ENCODE measurements at places on chromosomes 12 and 14.

GRCh38 chr14:28382444-28383190, 384.0 kb upstream of the FOXG1 start:
- no peak for DNase-seq

DNA sequence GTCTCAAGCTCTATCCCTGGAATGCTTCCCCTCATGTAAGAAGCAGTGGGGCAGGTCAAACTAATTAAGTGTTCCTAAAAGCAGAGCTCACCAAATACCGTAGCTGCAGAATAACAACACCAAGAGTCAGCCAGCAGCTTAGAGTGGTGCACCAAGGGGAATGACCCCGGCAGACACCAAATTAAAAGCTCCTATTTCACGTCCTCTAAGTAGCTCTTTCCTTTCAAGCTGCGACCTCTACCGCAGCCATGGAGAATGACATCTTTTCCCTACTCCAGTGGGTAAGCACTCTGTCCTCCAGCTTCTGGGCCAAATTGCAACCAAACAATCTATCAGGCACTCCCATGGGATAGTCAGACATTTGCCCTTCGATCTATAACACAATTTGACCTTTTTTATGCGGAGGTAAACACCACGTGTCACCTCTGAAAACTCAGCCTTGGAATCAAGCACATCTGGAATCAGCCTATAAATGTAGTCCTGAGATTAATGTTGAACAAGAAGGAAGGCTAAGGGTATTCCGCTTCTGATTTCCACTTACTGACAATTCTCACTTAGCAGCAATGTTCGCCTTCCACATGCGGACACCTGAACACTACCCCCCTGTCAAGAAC, 67.6 kb upstream of the CDKN3 start:
- DNase-seq, result peak; percentile 14

DNA sequence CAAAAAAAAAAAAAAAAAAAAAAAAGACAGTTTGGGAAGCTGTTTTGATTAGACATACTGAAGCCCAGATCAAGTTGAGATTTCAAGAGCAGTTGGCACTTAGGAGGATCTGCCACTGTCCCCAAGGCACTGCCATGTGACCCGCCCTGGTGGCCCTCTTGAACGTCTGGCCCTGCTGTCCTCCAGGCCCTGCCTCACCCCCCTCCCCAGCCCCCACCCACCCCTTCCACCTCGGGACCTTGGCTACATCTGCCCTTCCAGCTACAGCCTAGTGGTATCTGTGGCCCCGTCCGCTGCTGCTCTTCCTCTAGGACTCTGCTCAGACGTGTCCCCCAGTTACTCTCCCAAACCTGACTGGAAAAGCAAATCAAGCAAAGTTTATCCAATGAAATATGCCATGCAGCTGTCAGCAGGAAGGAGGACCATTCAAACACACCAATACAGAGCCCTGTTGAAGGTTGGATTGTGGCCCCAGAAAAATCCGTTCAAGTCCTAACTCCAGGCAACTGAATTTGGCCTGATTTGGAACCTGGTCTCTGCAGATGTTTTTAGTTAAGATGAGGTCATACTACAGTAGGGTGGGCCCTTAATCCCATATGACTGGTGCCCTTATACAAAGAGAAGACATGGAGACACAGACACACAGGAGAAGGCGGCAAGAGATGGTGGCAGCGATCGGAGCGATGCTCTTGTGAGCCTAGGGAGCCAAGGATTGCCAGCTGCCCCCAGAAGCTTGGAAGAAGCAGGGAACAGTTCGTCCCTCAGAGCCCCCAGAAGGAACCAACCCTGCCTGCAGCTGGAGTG, 17.7 kb downstream of the SLC25A29 start:
- DNase-seq, result no peak

- no peak for DNase-seq
Measured at GRCh38 chr12:65156366-65156841, 13.0 kb upstream of the LEMD3 start.

DNA sequence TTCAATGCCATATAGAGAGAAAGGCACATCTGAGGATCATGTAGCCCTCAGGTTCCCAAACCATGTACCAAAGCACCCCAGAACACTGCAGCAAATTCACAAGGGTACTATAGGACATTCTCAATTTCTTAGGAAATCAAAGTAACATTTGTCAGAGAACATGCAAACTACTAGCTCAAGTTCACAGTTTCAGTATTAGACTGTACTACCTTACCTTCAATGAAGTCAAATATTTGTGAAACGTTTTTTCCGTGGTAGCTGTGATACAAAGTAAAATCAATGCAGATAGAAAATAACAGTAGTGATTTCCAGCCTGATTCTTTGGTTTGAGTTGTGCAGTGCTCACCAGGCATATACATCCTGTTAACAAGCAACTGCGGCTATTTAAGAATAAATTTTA, 197.1 kb downstream of the MED13L start:
- no peak for DNase-seq

GRCh38 chr14:103141117-103141796, 18.0 kb downstream of the TNFAIP2 start:
- DNase-seq, result no peak

DNA sequence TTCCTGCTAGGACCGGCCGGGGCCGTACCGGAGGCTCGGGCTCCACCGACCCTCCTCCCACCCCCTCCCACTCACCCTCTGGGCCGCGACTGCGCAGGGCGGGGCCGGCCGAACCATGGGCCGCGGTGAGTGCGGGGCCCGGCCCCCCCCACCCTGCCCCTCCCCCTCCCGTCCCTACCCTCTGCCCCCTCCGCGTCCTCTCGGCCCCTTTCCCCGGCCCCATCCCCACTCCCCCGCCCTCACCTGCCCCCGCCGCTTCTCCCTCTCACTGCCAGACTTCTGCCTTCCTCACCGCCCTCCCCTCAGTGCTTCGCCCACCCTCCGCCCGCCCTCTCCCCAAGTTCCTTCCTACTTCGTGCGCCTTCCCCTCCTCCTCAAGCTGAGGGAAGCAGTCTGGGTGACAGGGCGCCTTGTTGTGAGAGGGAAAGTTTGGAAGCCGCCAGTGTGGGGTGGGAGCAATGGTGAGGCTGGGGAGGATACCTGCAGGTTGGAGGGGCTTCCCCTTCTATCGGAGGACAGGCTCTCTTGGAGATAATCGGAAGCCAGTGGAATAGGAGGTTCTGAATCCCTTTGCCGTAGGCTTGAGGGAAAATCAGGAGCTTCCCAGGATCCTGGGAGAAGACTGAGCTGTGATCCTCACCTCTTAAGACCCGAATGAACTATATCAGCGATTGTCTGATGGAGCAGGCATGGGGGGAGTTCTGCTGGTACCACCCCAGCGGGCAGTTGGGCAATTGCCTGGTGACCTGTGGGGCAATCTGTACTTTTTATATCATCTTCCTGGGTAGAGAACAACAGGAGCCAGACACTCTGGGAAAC, 472 bp downstream of the MBD6 start:
- peak; percentile 25 for DNase-seq

DNA sequence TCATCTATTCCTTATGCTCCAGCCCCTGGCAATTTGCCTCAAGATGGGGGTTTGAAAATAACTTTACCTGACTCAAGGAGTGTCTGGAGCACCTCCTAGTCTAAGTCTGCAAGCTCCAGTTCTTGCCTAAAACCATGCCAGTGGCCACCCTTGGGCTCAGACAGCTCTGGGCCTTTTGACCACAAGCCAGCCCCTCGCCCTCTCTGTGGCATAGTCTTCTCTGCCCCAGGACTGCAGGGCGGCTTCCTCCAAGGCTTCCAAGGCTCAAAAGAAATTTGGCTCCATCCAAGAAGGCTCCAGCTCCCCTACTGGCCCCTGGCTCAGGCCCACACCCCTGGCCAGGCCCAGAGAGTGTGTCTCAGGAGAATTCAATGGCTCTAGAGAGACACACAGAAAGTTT, 14.8 kb downstream of the ACVRL1 start:
- no peak for DNase-seq

DNA sequence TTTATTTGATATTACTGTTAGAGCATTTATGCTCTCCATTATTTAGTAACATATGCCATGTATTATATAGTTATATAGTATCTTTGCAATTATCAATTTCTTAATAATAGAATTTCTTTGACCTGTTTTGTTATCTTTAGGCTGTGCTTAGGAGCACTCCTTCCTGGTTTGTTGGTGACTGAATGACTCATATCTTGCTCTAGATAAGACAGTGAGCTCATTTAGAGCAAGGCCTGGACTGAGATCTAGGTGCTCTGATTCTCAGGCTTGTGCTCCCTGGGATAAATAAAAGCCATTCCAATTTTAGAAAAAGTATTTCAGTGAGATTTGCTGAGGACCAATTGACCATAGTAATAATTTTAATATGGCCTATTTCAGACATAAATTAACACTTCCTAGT, 951.2 kb downstream of the FLRT2 start:
- no peak for DNase-seq

DNA sequence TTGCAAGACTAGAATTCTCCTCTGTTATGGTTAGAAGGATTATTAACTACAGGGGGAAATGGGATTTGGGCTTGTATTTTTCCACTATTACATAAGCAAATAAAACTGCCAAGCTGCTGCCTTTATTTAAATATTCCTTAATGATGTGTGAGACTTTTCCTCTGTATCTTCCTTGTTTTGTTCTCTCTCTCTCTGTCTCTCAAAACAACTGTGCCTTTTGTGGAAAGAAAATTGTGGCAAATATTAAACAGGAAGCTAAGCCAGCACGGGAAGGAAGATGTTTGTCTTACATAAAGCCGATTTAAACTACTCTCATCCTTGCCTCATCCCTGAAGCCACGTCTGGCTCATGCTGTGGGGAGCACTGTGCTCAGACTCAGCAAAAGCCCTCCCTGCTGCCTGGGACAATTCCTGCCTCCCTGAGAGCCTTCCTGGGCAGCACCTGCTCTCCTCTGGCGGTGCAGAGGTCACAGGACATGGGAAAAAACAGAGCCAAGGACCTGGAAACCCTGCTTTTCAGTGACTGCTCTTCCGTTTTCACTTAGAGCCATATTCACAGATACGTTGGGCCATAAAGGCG, 237.2 kb downstream of the SLC15A4 start:
- DNase-seq, result no peak

DNA sequence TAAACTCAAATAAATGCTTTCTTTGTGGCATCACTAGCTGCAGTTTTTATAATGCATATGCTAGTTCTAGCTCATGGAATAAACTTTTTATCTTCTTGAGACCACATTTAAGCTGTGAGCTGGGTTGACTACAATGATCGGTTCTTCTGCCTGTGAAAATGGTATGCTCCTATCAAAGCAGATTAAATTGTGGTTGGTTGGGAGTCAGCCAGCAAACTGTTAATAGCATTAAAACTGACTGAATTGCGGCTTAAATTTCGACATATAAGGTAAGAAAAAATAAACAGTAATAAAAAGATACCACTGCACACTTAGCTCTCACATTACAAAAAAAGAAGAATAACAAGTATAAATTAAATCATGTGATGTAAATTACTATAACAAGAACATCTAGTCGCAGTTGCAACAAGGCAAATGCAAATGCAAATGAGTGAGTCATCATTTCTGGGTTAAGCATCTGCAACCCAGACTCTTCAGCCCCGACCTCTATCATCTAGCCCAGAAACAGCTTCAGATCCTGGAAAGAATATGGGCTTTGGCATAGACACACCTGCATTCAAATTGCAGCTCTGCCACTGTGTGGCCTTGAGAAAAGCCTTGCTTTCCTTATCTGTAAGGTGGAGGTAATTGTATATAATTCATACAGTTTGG, 19.8 kb upstream of the DHRS7 start:
- DNase-seq, result no peak

- no peak for DNase-seq
Measured at GRCh38 chr12:49548822-49549648, 10.2 kb downstream of the KCNH3 start.

- DNase-seq, result no peak
Measured at GRCh38 chr12:128727999-128728398, 95.8 kb downstream of the SLC15A4 start.

GRCh38 chr14:75307700-75308379, 29.2 kb downstream of the FOS start:
- peak; percentile 74 for DNase-seq

GRCh38 chr12:102879144-102879763, 37.8 kb downstream of the PAH start:
- no peak for DNase-seq

GRCh38 chr14:87108726-87109125, 884.3 kb downstream of the GALC start:
- no peak for DNase-seq

- DNase-seq, result no peak
Measured at GRCh38 chr12:15728118-15728598, 61.0 kb downstream of the EPS8 start.

DNA sequence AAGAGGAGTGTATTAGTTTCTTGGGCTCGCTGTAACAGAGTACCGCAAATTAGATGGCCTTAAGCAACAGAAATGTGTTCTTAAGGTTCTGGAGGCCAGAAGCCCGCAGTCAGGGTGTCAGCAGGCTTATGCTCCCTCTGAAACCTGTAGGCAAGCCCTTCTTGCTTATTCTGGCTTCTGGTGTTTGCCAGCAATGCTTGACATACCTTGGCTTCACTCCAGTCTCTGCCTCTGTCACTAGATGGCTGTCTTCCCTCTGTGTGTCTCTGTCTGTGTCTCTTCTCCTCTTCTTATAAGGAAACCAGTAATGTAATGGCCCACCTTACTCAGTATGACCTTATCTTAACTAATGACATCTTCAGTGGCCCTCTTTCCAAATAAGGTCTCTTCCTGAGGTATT, 85.1 kb downstream of the DERA start:
- DNase-seq, result no peak

DNA sequence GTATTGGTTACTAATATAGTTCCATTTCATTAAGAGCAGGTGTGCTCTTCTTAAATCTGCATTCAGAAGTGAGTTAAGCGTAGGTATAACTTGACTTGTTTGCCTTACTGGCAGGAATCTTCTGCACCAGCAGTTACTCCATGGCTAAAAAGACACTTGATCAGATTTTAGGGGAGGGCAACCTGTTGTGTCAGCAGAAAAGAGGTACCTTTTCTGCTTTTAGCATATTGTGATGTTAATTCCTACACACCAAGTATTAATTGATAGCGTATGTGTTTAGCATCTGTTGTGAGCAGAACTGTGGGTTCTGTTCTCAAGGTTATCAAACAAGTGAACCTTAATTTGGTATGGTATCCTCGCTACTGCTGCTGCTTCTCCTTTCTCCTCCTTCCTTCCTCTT, 38.3 kb downstream of the TTLL5 start:
- DNase-seq, result no peak

- no peak for DNase-seq
Measured at GRCh38 chr12:18754124-18754707, 16.3 kb downstream of the CAPZA3 start.

All from CD4-positive, alpha-beta T cell (primary cell).